Naive thymus-derived CD8-positive, alpha-beta T cell (primary cell): ENCODE measurements at places on chromosomes 16 and 17. TPM values are rescaled to one million over a fixed set of nuclear protein-coding genes. Genes with fewer than 3 reads are reported as not detected.

Gene RTN4RL1
- 0.57 TPM for total RNA-seq

Gene HAP1
- not detected for total RNA-seq

Gene RNF222
- 0.18 TPM for total RNA-seq

Gene VTN
- total RNA-seq = 0.26 TPM
